ENCODE measurements at places on chromosomes 3 and 15. TPM values are rescaled to one million over a fixed set of nuclear protein-coding genes. Genes with fewer than 3 reads are reported as not detected.

Gene PLA2G4F
- not detected for total RNA-seq

Gene GTF2E1
- total RNA-seq = 15.0 TPM

Gene PIERCE2
- total RNA-seq = 0.85 TPM

DNA sequence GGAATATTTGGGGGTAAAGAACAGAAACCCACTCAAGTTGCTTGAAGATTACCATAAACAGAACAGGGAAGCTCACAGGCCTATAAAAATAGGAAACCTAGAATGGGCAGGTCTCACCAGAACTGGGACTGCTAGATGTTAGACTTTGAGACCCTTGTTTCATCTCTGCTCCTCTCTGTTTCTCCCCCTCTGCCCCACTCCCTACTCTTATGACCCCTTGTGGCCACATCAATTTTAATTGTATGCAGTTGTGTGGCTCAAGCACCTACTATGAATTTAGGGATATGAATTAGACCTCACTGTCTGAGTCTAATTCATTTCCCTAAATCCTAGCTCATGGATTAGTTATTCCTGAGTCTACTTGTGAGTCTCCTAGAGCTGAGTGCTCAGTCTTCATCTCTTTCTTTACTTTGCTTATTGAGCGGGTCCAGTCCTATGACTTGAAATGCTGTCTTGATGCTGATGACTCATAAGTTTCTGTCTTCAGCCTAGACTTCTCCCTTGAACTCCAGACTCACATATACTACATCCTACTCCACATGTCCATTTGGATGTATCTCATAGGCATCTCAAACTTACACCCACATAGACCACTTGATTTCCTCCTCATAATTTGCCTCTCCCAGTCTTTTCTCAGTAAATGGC is 78.7 kb downstream of the ITPR1 start:
- no peak for DNase-seq

DNA sequence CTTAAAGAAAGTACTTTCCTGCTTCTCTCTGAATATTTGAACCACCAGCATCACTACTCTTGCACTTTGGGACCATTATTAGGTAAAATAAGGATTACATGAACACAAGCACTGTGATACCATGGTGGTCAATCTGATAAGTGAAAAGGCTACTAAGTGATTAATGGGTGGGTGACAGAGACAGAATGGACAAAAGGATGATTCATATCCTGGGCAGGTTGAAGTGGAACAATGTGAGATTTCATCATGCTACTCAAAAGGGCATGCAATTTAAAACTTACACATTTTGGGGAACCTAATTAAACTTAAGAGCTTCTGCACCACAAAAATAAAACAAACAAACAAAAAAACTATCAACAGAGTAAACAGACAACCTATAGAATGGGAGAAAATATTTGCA is 172.0 kb upstream of the CD96 start:
- DNase-seq = no peak

- DNase-seq = no peak
These were observed 304.8 kb downstream of the LPP start for GRCh38 chr3:188458756-188459155.

- no peak for DNase-seq
These were observed 105.0 kb upstream of the GAP43 start for GRCh38 chr3:115518100-115518852.

DNA sequence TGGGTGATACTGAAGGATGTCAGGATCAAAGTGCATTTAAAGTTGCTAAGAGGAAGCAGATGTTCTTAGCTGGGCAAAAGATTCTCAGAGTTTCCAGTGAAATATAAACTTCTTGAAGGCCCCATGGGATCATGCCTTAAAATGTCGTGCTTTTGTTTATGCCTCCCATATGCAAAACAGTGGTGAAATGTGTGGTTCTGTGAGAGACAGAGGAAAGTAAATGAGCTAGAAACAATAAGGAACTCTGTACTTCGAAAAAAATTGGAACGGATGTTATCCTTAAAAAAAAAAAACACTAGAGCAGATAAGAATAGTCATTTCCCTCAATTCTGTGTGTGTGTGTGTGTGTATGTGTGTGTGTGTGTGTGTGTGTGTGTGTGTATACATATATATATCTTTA is 497.0 kb upstream of the TBL1XR1 start:
- DNase-seq = no peak

GRCh38 chr3:4797201-4797705 is 182.0 kb upstream of the BHLHE40 start:
- DNase-seq = no peak

- no peak for DNase-seq
These were observed 32.3 kb downstream of the SLC9C1 start for GRCh38 chr3:112261742-112262141.
